ENCODE measurements at places on chromosomes 2 and 18.
A peak's percentile ranks its signal among the peaks of the same experiment; 100 is the strongest.

GRCh38 chr2:129103936-129104878 is 785.5 kb upstream of the HS6ST1 start:
- DNase-seq: no peak

DNA sequence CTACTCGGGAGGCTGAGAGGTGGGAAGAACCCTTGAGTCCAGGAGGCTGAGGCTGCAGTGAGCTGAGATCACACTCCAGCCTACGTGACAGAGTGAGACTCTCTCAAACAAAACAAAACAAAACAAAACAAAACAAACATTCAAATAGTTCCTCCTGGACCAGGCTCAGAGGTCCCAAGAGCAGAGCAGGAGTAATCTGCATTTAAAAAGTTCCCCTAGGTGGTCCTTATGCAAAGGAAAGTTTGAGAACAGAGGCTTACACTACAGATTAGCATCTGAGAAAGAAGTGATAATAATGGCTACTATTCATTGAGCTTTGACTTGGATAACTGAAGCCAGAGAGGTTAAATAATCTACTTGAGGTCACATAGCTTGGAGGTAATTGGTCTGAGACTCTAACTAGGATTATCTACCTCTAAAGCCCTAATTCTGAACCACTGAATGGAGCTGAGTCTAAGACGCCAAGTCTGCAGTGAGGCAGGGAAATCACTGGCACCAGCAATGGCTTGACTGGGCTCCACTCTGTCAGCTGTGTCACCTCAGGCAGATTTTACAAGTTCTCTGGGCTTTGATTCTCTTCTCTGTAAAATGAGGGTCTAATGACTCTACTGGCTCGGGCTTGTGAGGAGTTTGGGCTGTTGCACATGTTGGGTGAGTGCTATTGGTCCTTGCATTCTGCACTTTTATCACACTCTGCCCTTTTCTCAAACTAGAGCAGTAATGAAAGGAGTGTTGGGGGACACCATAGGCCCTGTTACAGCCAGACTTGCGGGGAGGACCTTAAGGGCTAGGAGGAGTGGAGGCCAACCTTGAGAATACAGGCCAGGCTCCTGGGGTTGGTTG is 29.2 kb upstream of the DLX2 start:
- peak; percentile 75 for DNase-seq

- peak; percentile 99 for DNase-seq
Measured at GRCh38 chr2:239401067-239401880, 454 bp upstream of the HDAC4 start.

DNA sequence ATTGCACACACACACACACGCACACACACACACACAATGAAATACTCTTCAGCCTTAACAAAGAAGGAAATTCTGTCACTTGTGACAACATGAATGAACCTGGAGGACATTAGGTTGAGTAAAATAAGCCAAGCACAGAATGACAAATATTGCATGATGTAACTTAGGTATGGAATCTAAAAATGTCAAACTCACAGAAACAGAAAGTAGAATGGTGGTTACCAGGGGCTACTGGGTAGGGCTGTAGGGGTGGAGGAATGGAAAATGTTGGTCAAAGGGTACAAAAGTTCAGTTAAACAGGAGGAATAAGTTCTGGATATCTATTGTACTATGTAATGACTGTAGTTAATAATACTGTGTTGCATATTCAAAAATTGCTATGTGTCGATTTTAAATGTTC is 29.5 kb downstream of the SCN2A start:
- DNase-seq: no peak

GRCh38 chr18:79552140-79552631 is 127.4 kb upstream of the CTDP1 start:
- no peak for DNase-seq

DNA sequence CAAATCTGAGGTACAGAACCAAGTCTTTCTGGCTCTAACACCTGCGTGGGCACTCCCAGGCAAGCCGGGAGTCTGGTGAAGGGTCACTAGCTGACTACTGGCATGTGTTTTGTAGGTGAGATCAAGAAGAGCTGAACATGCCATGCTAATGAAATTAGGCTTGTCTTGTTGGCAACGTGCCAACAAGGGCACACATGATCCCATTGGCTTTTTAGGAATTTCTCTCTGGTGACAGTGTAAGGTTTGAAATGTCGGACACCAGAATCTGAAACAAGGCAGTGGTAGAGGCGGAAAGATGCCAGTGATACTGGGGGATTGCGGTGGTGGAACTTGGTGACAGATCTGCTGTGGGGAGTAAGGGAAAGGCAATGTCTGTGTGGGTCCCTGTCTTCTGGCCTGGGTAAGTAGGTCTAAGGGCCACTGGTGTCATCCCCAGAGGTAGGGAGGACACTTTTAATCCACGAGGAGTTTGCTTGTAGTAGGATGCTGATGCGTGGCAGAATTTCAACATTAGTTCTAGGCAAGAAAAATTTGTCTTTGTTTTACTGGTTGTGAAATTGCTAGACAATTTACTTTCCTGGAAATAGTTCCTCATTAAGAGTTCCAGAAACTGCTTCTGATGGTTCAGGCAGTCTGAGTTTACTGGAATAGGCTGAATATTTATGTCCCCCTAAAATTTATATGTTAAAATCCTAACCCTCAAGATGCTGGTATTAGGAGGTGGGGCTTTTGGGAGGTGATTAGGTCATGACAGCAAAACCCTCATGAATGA is 52.6 kb upstream of the ACMSD start:
- no peak for DNase-seq

- DNase-seq: no peak
Measured at GRCh38 chr2:51027968-51028367, 4.0 kb downstream of the NRXN1 start.

DNA sequence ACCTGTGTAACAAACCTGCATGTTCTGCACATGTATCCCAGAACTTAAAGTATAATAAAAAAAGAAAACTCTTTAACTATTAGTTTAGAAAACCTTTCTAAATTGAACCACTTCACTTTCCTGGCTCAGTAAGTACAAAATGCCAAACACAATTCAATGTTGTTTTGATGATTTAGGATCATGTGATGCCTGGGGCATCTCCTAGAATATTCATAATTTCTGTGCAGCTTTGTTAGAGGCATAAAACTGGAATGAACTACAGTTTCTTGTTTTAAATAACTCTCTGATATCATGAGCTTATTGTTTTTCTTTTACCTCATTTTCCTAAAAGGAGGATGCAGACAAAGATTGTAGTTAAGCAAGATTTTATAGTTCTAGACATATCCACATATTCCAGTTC is 139.0 kb upstream of the SESTD1 start:
- no peak for DNase-seq

- DNase-seq: peak; percentile 54
Measured at GRCh38 chr2:101473911-101474701, 806 bp downstream of the RFX8 start.

DNA sequence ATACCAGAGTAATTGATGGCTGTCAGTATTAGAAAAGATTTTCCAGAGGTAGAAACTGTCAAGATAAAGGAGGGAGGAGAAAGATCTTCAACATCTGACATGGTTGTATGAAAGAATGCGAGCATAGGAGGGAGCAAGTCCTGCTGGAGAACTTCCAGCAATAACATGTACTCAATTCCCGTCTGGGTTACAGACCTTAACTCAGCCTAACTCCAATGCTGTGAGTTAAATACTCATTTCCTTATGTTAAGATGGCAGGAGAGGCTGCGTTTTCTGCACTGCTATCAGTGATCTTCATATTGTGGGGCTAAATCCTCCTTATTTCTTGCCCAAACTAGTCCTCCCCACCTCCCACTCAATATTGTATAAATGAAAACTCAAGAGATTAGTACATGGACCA is 6.7 kb upstream of the CERS6 start:
- no peak for DNase-seq

GRCh38 chr18:44911773-44912172 is 231.1 kb downstream of the SETBP1 start:
- DNase-seq: no peak

GRCh38 chr2:209321076-209321475 is 102.8 kb upstream of the MAP2 start:
- no peak for DNase-seq

DNA sequence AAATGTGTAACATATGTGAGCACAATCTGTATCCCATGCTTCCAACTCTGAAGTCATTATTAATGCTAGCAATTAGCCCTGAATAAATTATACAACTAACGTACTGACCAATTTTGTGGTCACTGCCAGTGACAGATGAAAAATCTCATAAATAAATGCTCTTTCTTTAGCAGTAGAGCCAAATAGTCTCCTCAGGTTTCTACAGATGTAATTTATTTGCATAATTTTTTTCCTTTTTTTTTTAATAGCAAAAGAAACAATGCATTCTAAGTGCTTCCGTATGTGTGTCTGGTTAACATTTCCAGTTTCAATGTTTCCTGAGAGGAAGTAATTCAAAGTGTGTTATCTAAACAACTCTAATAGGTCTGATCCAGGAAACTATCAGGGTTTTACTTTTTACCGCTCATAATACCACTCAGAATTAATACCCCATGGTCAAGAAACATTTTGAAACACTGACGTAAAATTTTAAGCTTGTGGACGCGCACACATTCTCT is 108.4 kb downstream of the MEP1B start:
- no peak for DNase-seq

GRCh38 chr2:149597050-149597667 is 9.6 kb upstream of the MMADHC start:
- DNase-seq: no peak

DNA sequence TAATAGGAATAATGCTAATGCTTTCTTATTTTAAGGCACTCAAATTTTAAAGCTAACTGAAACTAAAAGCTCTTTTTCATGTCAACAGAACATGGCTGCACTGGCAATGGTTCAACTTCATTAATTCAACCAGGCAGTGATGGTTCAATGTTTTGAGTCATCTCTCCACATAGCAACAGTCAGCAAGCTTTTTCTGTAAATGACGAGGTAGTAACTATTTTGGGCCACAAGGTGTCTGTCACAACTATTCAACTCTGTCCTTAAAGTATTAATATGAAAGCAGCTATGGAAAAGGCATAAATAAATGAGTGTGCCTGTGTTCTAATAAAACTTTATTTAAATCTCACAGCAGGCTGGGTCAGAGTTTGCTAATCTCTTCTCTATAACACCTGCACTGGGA is 1425.6 kb upstream of the PIK3C3 start:
- DNase-seq: no peak

GRCh38 chr2:18345848-18346247 is 214.6 kb downstream of the RDH14 start:
- DNase-seq: no peak

- DNase-seq: no peak
Measured at GRCh38 chr2:43136011-43136799, 90.2 kb downstream of the ZFP36L2 start.

GRCh38 chr18:35619464-35619863 is 37.9 kb downstream of the GALNT1 start:
- no peak for DNase-seq

GRCh38 chr2:54388076-54388475 is 68.1 kb upstream of the SPTBN1 start:
- peak; percentile 32 for DNase-seq

DNA sequence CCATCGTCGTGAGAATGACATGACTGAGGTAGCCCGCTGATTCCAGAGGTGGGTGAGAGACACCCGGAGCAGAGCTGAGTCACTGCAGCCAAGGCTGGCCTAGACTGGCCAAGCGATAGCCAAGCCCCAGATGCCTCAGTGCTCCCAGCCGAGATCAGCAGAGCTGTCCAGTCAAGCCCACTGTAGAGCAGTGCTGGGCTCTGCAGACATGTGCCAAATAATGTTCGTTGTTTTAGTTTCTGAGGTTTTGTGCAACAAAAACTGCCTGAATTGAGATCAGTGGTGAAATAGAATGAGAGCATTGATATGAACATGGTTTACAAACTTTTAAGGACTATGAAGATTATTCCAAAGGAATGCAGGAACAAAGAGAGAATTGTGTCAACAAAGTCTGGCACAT is 42.1 kb downstream of the INSIG2 start:
- DNase-seq: peak; percentile 2

DNA sequence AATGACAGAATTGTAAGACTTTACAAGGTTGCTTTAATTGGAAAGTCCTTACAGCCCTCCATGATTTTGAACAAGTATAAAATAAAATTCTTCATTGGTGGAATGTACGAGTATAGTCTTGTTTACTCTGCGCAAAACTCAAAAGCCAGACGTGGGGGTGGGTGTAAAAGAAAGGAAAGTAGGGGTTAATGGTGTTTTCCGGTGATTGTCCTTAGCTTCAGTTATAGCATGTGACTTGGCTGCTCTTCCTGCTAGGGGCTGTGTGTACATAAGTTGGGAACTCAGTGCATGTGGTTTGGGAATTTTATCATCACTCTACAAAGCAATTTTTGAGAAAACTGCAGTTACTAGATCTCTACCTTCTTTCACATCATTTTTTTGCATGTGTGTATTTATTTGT is 82.4 kb upstream of the CAVIN2 start:
- DNase-seq: no peak

- peak; percentile 46 for DNase-seq
Measured at GRCh38 chr2:74333175-74333574, 10.0 kb downstream of the SLC4A5 start.
